ENCODE measurements at places on chromosomes 12 and 14. TPM values are rescaled to one million over a fixed set of nuclear protein-coding genes. Genes with fewer than 3 reads are reported as not detected.

LARP4 gene
- total RNA-seq = 42.1 TPM

PRH2 gene
- not detected for total RNA-seq

KLRC4 gene
- total RNA-seq = 3.1 TPM

KCNA5 gene
- total RNA-seq = not detected

TCL1B gene
- not detected for total RNA-seq

LRP1-AS gene
- not detected for total RNA-seq

DTX1 gene
- not detected for total RNA-seq

SSTR1 gene
- not detected for total RNA-seq

TBX5 gene
- total RNA-seq = not detected

PIWIL1 gene
- not detected for total RNA-seq

CCDC60 gene
- not detected for total RNA-seq

IL31 gene
- not detected for total RNA-seq

COL2A1 gene
- 0.70 TPM for total RNA-seq

SYNE2 gene
- 31.9 TPM for total RNA-seq

DAO gene
- total RNA-seq = not detected

PPP4R3A gene
- total RNA-seq = 68.1 TPM

CDCA3 gene
- total RNA-seq = 8.0 TPM

SMCO2 gene
- total RNA-seq = not detected

NR2C1 gene
- total RNA-seq = 50.0 TPM

RNF212B gene
- not detected for total RNA-seq

EIF2S3B gene
- 0.97 TPM for total RNA-seq

KRT78 gene
- not detected for total RNA-seq

RNASE3 gene
- total RNA-seq = not detected

PTGER2 gene
- 2.1 TPM for total RNA-seq

ZNF839 gene
- 10.1 TPM for total RNA-seq

INHBC gene
- not detected for total RNA-seq

SRRM4 gene
- not detected for total RNA-seq

ZC2HC1C gene
- total RNA-seq = 1.0 TPM

TMEM229B gene
- total RNA-seq = 0.37 TPM

TAS2R9 gene
- total RNA-seq = not detected

NID2 gene
- total RNA-seq = 58.5 TPM

Measured in osteocyte (in vitro differentiated cells).